NCI-H345 (cell line): ENCODE measurements at places on chromosomes 11 and 22.

DNA sequence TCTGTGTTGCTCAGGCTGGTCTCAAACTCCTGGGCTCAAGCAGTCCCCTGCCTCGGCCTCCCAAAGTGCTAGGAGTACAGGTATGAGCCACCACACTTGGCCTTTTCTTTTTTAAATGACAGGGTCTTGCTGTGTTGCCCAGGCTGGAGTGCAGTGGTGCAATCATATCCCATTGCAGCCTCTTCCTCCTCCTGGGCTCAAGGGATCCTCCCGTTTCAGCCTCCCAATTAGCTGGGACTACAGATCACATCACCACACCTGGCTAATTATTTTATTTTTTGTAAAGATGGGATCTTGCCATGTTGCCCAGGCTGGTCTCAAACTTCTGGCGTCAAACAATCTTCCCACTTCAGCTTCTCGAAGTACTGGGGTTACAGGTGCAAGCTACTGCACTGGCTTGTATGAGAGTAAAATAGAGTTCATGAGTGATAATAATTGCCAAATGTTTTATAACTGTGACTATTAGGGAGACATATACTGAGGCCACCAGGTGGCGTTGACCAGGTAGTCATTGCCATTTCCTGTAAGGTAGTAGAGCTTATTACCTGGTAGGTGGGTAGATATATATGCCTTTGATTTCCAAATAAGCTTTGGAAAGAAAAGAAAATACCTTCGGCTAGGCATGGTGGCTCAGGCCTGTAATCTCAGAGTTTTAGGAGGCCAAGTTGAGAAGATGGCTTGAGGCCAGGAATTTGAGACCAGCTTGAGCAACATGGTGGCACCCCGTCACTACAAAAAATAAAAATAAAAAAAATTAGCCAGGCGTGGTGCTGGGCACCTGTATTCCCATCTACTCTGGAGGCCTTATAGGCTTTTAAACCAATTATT lies 5.4 kb downstream of the FDX1 start:
- DNase-seq: no peak

GRCh38 chr11:57479021-57479663 lies 18.8 kb downstream of the RTN4RL2 start:
- no peak for DNase-seq

DNA sequence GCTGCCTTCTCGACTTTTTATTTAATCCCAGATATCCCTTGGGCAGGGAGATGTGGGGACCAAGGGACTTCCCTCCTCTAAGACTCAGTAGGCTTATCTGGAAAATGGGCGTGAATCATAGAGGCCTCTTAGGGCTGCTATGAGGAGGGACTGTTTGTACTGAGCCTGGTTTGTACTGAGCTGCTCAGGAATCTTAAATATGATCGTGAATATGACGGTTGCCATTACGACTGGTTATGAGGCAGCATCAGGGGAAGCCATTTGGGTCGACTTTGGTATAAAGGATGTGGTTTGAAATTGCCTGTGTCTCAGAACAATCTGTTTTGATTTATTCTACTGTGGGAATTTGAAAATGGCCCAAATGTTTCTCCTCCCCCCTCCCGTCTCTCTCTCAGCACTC lies 20.6 kb downstream of the TSPAN18 start:
- no peak for DNase-seq

GRCh38 chr11:46277622-46278386 lies at the start of gene CREB3L1:
TSS of gene CREB3L1 (plus strand) at chr11:46277662. CDS start at chr11:46278112, 450 bp downstream.
- DNase-seq: no peak

- DNase-seq: no peak
These were observed 10.0 kb downstream of the NFRKB start for GRCh38 chr11:129885381-129885780.

GRCh38 chr11:2996976-2997375 lies 4.8 kb upstream of the NAP1L4 start:
- DNase-seq: no peak
